Stimulated activated CD4-positive, alpha-beta T cell treated with anti-CD3 and anti-CD28 coated beads, Interleukin-4, amount 100 ng/mL, for 48 hours (primary cell): ENCODE measurements at places on chromosomes 7 and 10.

GRCh38 chr10:99681553-99681952, 22.2 kb downstream of the ENTPD7 start:
- DNase-seq, result no peak

DNA sequence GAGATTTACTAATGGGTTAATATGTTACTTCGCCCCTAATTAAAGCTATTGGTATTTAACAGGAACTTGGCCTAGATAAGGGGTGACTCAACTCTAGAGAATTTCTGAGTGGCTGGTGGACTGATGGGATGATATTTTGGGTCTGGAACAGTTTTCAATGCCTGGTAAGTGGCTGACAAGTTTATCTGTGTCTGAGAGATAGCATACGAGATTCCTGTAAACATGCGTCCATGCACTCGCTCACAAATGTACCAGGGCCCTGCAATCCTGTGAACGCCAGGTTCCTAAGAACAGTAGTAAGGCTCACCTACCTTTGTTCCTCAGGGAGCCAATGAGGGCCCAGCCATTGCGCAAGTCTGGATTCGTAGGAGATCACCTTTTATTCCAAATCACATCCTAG, 683.8 kb upstream of the ANKRD30A start:
- no peak for DNase-seq

DNA sequence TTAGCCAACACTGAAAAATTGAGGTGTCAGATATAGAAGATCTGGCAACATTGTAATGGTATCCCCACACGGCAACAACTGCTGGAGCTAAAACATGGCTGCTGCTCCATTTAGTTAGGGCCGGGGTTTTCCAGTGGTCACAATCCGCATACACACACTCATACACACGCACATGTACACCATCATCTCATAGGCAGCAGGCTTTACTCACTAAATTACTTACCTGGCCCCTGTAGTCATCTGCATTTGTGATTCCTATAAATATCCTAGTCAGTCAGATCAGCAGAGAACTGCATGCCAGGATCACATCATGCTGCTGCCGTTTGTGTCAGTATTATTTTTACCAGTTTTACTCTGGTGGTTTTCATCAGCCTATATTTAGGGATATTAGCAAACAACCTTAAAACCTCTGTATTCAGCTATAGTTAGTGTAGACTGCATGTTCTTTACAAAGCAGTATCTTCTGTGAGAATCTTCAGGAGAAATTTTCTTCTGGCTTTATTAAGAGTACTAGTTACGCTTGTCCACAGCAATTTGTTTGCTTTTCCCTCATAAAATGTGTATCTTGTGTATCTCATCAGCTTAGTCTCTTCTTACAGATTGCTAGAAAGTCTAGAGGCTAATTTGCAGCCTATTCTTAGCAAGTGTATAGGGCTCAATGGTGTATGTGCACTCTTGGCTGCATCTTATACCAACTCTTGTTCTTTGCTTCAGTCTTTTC, 38.3 kb upstream of the PTPN12 start:
- no peak for DNase-seq

DNA sequence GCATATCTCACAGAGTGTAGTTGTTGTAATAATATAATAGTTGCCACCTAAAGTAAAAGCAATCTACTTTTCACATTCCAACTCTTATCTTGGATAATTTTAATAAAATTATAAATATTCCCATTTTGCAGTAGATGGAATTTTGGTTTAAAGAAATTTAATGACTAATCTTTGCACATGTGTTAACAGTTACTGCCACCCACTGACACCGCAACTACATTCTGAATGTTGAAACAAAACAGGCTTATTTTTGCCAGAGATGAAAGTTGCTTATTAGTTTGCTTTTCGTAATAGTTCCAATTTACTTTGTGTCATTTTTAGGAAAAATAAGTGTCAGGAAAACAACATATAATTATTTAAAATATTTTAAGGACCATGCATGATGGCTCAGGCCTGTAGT, 557.5 kb upstream of the PCDH15 start:
- DNase-seq, result no peak

- no peak for DNase-seq
Observed at GRCh38 chr7:6624246-6624611, 8.8 kb downstream of the ZNF853 start.

DNA sequence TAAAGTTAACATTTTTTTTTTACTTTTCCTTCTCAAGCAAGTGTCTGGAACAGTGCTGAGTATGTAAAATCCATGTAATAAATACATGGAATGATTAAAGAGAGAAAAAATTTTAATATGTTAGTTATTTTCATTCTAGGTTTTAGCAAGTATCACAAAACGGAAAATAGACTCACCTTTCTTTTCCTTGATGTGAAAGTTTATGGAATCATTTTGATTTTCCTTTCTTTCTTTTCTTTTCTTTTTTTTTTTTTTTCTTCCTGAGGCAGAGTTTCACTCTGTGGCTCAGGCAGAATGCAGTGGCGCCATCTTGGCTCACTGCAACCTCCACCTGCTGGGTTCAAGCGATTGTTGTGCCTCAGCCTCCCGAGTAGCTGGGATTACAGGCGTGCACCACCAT, 28.1 kb downstream of the SMNDC1 start:
- DNase-seq, result no peak

DNA sequence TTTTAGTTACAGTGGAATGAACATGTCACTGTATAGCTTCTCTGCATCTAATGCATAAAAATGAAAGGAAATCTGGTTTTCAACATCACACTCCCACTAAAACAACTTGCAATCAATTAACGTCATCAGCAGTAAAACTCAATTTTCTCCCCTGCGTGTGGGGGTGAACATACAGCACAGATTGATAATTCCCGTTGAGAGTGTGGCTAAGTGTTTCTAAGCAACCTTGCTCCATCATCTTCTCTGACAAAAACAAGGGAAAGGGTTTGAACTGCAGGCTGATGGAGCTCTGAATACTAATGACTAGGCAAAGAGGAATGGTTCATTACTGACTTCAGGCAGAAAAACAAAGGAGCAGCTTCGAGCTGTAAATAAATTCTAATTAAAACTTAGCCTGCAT, 238.3 kb downstream of the PARD3 start:
- no peak for DNase-seq
